Mammary microvascular endothelial cell (primary cell): ENCODE measurements at places on chromosomes 12 and 14. TPM values are rescaled to one million over a fixed set of nuclear protein-coding genes. Genes with fewer than 3 reads are reported as not detected.

C12orf50 gene
- not detected in 2 replicates for total RNA-seq

ERGIC2 gene
- 69.0 and 79.6 TPM in 2 replicates for total RNA-seq

CAMKK2 gene
- 45.7 and 46.2 TPM in 2 replicates for total RNA-seq

AGAP2 gene
- 0.07 and 0.25 TPM in 2 replicates for total RNA-seq

GYS2 gene
- total RNA-seq = not detected in 2 replicates

ASIC1 gene
- total RNA-seq = 0.25 and 1.9 TPM in 2 replicates

NAA30 gene
- 13.7 and 16.1 TPM in 2 replicates for total RNA-seq

KCNJ8 gene
- total RNA-seq = not detected in 2 replicates

RD3L gene
- not detected in 2 replicates for total RNA-seq

GDF11 gene
- total RNA-seq = 2.5 and 3.3 TPM in 2 replicates

ZNF385A gene
- total RNA-seq = 1.00 and 3.1 TPM in 2 replicates

KRT75 gene
- total RNA-seq = not detected in 2 replicates

KLRC2 gene
- not detected in 2 replicates for total RNA-seq

SSPN gene
- 0.94 and 1.7 TPM in 2 replicates for total RNA-seq

HOXC5 gene
- not detected in 2 replicates for total RNA-seq
